ENCODE measurements at places on chromosomes 7 and 10.

GRCh38 chr10:100653957-100654781, 91.2 kb upstream of the PAX2 start:
- no peak for DNase-seq

- DNase-seq: no peak
Measured at GRCh38 chr10:63595072-63595471, 73.9 kb downstream of the REEP3 start.

DNA sequence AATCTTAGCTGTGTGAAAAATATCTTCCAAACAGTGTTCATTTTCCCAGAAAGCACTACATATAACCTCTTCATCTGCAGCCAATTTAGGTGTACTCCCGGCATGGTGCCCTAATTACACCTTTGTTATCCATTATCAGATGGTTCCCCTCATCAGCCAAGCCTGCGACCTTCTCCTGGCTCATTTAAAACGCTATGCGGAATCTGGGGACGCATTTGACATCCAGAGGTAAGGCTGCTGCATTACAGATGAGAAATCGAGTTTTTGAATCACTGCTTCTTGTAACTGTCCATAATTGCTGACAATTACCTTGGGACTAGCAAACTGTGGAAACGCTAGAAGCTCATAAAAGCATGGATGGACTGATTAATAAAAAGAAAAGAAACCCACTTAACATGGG, 109.5 kb downstream of the PARP12 start:
- DNase-seq: no peak

DNA sequence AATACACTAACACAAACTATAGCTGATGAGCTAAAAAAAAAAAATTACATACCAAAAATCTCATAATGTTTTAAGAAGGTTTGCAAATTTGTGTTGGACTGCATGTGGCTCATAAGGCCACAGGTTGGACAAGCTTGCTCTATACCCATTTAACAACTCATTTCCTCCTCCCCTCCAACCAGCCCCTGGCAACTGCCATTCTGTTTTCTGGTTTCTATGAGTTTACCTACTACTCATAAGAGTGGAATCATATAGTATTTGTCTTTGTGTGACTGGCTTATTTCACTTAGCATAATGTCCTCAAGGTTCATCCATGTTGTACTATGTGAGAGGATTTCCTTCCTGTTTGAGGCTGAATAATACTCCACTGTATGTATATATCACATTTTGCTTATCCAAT, 100.4 kb upstream of the ARHGAP21 start:
- no peak for DNase-seq

DNA sequence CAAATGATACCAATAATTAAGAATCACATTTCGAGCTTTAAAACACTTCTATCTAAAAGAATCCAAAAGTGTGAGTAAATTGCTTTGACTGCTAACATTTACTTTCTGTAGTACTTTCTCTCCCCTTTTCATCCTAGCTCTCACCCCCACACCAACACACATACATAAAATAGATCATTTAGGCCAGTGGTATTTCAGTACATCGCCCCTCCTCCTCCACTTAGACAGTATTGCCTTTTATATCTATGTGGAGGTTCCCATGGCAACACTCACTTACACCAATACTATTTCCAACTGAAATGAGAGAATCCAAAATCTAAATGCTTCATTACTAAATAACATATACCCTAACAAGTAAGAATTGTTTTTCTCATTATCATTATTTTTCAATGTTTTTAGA, 58.9 kb downstream of the HIBADH start:
- DNase-seq: no peak

DNA sequence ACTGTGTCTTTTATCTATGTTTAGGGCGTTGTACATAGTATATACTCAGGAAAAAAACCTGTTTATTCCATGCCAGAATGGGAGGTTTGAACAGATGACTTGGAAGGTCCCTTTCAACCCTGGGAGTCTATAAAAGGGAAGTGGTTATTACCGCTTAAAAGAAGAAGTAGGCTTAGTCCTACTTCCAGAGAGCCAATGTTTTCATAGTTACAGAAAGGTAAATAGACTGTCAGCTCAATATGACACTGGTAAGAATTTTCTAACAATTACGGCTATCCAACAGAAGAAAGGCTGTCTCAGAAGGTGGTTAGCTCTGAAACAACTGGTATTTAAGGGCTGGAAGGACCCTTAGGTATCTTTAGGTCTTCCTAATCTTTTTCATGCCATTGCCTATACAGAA, 1.1 kb upstream of the TFAM start:
- DNase-seq: no peak

- DNase-seq: peak; percentile 77
Measured at GRCh38 chr7:115008465-115009114, 86.7 kb downstream of the MDFIC start.

DNA sequence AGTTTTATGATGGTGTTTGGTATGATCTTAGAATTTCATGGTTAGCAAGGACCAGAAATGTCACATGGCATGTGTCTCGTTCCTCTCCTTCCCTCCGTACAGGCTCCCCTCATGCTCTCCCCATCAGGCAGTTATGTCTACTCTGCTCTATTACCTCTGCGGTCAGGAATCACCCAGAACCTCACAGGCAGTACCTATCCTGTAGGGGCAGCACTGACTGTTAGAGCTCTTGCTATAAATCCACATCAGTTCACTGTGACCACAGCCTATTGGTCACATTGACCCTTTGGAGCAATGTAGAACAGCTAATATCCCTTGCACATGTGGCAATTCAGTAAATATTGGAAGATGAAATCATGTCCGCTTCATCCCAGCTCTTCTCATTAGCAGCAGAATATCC, 151.8 kb downstream of the WNT2 start:
- DNase-seq: no peak

DNA sequence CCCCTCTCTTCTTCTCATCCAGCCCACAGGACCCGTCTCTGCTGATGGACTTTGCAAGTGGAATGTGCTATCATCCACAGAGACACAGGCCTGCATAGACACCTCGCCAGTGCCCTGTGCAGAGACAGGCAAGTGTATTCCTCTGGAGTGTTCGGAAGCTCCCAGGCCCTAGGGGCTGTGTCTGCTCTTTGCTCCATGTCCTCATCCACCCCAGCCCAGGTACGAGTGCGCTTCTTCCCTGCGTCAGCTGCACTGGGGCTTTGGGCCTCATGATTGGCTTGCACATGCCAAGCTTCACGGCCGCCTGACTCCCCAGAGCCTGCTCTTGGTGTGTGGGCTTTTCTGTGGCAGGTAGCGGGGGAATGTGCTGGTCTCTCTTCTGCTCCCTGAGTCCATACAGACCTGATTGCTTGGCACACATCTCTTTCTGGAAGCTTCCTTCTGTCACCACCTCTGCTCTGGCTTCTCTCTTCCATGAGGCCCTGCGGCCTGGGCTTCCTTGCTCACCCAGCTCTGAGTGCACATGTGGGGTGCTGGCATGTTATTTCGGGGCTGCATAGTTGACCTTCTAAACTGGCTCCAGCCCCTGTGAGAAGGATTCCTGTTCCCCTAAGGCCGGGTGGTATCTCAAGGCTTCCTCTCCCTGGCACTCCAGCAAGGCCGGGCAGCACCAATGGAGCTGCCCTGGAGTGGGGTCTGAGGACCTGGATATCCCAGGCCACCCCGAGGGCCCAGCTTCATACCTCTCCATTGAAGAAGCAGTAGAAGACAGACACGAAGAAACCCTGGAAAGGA, 27.8 kb downstream of the CRHR2 start:
- DNase-seq: no peak

GRCh38 chr7:81491573-81491972, 278.3 kb downstream of the HGF start:
- no peak for DNase-seq

- no peak for DNase-seq
Measured at GRCh38 chr10:54900584-54900983, 99.6 kb upstream of the PCDH15 start.

- DNase-seq: peak; percentile 73
Measured at GRCh38 chr10:77501152-77501845, 136.3 kb downstream of the KCNMA1 start.

DNA sequence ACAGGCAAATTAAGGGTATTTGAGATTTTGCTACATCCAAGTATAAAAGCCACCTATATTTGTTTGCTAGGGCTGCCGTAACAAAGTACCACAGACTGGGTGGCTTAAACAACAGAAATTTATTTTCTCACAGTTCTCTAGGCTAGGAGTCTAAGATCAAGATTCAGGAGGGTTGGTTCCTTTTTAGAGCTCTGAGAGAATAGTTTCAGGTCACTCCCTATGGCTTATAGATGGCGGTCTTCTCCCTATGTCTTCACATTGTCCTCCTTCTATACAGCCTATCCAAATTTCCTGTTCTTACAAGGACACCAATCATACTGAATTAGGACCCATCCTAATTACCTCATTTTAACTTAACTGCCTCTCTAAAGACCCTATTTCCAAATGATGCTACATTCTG, 11.2 kb downstream of the HYCC1 start:
- no peak for DNase-seq

DNA sequence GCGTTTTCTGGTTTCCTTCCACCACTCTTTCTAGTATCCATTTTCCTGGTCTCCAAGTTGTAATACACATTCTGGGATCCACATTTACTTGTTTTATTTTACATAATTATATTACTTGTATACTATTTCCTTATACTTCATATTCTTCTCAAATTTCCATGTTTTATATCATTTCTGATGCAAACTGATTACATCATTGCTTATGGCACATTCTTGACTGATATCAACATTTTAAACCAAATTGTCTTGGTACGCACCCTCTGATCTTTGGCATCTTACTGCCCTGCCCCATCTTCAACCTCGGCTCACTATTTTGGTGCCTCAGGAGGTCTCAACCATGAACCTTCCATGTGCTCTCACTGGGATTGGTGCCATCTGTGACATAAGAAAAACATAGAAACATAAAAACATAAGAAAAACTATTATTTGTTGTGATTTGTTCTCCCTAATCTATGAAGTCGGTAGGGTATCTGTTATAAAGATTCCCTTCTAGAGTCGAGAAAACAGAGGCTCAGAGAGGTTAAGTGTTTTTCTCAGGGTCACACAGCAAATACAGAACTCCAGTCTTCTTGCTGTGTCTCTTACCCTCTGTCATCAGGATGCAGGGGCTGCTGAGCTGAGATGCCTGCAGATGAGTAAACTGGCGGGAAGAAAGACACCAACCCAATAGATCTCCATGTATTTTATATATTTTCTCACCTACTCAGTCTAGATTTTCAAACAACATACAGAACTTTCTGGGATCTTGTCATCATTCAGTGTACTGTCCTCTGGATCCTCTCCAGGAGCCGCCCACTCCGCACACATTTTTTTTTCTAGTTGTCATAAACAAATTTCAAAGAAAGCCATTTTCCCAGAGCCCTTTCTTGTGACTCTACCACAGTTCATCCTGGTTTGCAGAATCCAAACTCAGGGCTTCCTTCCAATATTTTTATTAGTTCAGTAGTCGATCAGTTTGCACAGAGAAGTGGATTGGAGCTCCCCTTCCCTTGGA, 79.5 kb downstream of the PARP12 start:
- DNase-seq: no peak

DNA sequence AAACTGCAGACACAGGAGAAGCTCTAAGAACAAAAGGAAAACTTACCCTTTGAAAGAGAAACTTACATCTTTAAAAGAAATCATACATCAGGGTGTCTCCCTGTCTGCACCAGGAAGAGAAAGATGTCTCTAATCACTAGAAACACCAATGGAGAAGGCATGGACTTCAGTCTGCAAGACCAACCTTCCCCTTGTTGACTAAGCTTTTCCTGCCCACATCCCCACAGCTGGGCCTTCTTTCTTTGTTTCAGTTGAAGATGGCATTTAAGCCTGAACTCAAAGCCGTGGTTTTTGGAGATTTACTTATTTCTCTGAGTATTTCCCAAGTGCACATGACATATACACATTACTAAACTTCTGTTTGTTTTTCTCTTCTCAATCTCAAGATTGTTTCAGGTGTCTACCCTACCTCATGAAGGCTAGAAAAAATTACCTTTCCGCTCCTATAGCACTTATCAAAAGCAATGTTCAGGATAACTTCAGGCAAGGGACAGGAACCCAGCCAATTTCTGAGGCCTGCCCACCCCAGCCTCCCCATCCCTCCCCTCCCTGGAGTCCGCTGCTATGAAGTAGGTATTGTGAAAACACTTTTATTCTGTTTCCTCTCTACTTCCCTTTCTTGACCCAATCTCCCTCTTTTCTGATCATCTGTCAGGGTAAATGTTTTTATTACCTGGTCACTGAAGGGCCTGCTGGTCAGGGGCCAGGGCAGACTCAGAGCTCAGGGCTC, 2.8 kb upstream of the SLC29A3 start:
- no peak for DNase-seq

GRCh38 chr7:126658684-126659083, 594.1 kb downstream of the GRM8 start:
- DNase-seq: no peak
